ENCODE measurements at places on chromosomes 6 and 20. TPM values are rescaled to one million over a fixed set of nuclear protein-coding genes. Genes with fewer than 3 reads are reported as not detected.

GRCh38 chr6:165245287-165245686, 64.1 kb downstream of the C6orf118 start:
- DNase-seq, result no peak

- peak; percentile 69 for DNase-seq
Observed at GRCh38 chr20:36541768-36542488, 609 bp downstream of the MYL9 start.

- DNase-seq, result no peak
Observed at GRCh38 chr20:47500554-47500953, 1.1 kb upstream of the NCOA3 start.

GRCh38 chr6:121344539-121344938, 10.3 kb upstream of the TBC1D32 start:
- DNase-seq, result no peak

- no peak for DNase-seq
Observed at GRCh38 chr6:106748547-106749207, 119.3 kb downstream of the QRSL1 start.

DNA sequence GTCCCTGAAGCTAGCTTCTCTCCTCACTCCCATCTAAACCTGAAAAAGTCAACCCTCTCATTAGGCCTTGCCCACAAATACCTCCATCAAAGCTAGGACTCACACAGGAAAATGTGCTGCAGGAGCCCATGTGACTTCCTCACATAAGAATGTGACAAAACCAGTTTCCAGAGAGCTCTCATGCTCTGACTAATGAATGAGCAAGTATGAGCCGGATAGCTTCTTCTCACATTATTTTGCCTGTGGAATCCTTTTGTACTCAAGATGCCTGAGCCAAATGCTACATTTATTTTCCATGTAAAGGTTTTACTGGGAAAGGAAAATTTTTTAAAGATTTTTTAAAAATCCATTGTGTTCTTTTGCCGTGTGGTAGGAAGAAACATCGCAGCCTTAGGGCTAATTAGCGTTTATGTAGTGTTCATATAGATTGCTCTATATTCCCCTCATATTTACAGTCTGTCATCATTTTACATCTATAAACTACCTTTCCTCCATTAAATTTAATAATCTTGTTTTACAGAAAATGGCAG, 68.6 kb upstream of the CCN6 start:
- no peak for DNase-seq

GRCh38 chr6:56101141-56101553, 146.2 kb downstream of the COL21A1 start:
- no peak for DNase-seq

DNA sequence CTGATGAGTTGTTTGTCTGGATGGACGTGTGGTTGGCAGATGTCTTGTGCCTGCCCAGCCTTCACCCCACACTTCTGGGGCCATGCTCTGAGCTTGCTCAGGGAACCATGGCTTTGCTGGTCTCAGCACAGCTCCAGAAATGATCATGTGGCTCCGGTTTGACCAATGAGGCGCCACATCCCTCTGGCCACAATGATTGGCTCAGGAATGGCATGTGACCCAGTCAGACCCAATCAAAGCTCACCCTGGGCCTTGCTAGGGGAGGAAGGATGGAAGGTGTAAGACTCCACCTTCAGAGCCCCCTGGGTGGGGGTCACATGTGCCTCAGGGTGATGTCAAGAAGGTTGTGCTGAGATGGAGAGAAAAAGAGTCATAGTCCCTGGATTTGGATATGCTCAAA, 281.6 kb upstream of the SULF2 start:
- DNase-seq, result no peak

- no peak for DNase-seq
Observed at GRCh38 chr6:89298680-89299465, 16.2 kb downstream of the GABRR2 start.

Gene WFDC10B
- polyA plus RNA-seq, result not detected

Gene PPP1R16B
- 2.5 TPM for polyA plus RNA-seq

Gene ENPP5
- polyA plus RNA-seq, result 1.8 TPM

Gene ABRACL
- polyA plus RNA-seq, result 20.8 TPM

Gene TMEM217
- 0.29 TPM for polyA plus RNA-seq
